ENCODE measurements at places on chromosomes 2 and 18.
A peak's percentile ranks its signal among the peaks of the same experiment; 100 is the strongest.

DNA sequence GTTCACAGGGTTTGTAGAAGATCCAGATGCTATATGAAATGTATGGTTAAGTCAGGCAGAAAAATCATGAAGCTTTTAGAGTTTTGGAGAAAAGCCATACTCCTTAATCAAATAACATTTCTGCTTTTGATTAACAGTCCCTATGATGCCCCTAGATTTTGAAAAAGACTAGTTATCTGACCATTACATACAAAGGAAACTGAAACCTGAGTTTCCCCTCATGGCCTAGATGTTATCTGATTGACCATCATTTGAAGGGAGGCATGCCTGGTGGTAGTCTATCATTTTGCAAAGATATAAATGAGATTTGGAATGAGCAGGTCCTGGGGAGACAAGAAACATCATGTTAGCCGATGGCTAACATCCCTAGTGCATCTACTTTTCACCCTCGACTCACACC is 704.3 kb upstream of the FSHR start:
- DNase-seq = no peak

GRCh38 chr2:75828826-75829225 is 118.1 kb upstream of the GCFC2 start:
- DNase-seq = no peak

- no peak for DNase-seq
Observed at GRCh38 chr2:231518771-231519170, 11.5 kb downstream of the NMUR1 start.

GRCh38 chr2:122610948-122611609 is 855.6 kb downstream of the TSN start:
- DNase-seq = no peak

GRCh38 chr2:98726205-98726604 is 4.7 kb downstream of the MGAT4A start:
- DNase-seq = no peak

- no peak for DNase-seq
Observed at GRCh38 chr2:46818141-46818621, 97.4 kb downstream of the MCFD2 start.

DNA sequence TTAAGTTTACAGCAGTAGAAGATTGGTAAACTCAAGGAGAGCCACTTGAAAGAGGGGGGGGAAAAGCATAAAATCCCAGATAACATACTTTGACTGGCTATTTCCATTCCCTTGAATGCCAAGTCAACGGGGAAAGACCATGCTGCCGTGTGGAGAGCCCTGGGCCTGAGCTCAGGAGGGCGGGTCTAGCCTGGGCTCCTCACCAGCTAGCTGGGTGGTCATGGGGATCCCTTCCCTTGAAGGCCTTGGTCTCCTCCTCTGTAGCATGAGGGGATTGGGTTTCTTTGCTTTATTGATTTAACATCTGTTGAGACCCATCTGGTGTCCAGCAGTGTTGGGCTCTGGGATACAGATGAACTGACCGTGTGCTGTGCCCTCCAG is 35.0 kb downstream of the TEX51 start:
- no peak for DNase-seq

DNA sequence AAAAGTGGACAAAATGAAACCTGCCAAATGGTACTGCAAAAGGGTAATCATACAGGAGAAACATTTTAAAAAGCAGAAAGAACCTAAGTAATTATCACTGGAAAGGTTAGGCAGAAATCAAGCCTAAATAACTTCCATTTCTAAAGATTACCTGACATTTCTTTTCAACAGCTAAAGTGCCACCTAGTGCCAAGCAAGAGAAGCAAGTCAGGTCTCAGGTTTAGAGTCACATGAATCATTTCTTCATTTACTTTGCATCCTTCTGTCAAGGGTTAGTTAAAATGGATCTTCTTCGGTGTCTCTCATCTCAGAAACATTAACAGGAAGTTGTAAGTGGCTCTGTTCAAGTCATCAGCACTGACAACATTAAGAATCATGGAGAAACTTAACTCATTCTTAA is 90.3 kb downstream of the AKAIN1 start:
- no peak for DNase-seq

DNA sequence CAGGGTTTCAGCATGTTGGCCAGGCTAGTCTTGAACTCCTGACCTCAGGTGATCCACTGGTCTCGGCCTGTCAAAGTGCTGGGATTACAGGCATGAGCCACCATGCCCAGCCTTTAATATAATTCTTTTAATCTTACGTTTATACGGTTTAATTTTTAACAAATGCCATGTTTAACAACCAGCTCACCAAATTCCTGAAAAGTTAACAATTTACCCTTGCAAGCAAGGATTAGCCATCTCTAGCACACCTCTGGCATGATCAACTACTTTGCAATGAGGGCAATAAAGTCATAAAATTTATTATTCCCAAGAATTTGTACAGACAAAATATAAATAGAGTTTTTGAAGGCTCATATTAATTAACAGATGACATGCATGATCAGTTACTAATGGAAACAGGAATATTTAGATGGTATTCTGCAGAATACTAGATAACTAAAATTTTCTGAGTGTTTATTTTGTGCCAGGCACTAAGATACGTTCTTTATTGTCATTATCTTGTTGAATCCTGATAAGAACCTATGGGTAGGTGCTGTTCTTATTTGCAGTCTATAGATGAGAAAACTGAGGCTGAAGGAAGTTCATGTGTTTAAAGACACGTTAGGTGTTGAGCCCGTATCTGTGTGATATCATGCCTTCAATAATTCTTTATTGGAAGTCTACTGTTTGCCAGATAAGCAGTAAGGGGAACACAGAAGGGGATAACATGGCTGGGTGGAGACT is 190.1 kb downstream of the CDCA7 start:
- no peak for DNase-seq

- DNase-seq = no peak
Observed at GRCh38 chr2:234307322-234307961, 189.4 kb downstream of the ARL4C start.

- DNase-seq = no peak
Observed at GRCh38 chr2:223959688-223960087, 2.4 kb downstream of the MRPL44 start.

DNA sequence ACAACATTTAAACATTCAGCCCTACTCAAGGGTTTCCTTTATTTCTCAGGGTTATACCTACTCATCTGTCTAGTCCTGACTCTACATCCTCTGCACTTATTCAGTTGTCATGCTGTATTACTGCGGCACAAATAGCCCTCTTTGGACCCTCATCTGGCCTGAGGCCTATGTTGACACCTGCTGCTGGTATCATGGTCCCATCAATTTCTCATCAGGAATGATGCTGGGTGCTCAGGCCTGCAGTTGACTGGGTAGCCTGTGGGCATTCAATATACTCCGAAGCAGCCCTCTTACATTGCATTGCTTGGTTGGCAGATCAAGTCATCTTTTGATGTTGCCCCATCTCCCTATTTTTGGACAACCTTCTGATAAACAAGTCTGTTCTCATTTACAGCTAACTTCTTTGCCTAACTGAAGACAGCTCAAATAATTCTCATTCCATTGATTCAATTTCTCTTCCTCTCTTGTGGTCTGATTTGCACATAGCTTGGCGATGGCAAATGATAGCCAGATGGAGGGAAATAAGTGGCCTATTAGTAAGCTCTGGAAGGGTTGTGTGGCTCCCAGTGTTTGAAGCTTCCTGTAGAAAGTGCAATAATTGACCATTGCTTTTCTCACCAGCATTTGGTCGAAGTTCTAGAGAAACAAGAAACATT is 19.1 kb upstream of the MC4R start:
- peak; percentile 44 for DNase-seq

DNA sequence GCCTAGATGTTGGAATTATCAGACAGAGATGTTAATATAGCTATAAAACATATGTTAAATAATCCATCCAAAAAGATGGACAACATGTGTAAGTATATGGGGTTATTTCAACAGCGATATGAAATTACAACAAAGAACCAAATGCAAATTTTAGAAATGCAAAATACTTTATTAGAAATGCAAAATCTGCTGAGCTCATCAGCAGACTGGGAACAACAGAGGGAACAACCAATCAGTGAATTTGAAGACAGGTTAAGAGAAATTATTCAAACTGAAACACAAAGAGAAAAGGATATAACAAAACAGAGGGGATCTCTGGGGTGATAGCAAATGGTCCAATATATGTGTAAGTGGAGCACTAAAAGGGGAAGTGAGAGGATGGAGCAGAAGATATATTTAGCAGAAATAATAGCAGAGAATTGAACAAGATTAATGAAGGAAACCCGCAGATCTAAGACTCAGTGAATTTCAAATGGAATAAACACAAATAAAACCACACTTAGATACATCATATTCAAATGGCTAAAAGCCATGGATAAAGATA is 13.5 kb upstream of the HS6ST1 start:
- no peak for DNase-seq

DNA sequence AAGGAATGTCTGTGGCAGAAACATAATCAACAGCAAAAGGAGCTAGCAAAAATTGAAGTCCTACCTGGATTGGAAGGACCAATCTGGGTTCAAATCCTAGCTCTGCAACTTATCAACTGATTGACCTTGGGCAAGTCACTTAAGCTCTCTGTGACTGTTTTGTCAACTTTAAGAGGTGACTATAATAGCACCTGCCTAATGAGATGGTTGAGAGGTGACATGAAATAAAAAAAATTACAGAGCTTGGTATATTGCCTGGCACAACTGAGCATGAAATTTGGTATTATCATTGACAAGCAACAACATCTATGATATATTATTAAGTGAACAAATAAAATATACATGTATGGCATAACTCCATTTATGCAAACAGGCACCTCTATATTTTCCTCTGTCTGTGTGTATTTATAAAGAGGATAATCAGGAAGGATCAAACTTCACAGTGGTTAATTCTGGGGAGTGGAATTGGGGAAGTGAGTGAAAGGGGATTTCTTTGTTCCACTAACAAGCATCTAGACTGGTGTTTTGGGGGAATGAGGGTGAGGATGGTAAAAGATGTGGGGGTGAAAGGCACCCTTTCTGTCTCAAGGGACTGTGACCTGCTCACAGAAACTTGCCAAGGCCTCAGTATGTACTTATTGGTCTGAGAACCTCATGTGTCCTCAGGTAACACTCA is 132.8 kb upstream of the SERTAD2 start:
- DNase-seq = no peak

DNA sequence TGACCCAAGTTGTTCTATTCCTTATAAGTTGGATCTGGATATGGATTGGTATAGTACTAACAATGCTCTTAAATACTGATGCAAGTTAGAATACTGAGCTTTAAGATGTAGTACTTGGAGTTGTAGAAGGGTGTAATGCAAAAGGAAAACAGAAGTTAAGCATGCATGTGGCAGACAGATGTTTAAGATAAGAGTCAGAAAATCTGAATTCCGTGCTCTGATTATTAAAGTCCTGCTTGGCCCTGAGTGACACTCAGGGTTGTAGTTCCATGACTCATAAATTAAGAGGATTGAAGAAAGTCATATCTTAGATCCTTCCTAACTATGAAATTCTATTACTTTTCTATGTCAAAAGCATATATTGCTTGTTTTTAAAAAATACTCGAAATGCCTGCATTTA is 250.6 kb downstream of the RPRM start:
- DNase-seq = no peak

DNA sequence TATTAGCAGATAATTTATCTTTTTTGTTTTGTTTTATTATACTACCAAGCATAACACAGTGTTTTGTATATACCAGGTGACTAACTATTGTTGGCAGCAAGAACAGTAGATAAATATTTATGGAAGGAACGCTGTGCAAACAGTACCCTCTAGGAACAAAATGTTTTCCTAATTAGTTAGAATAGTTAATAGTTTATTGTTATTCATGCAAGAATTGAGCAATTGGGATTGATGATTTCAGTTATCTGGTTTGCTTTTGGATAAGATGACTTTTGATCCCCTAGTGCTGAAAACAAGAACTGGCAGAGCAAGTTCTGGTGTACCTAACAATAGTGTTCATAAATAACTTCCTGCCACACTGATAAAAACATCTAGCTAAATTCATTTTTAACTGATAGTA is 323.3 kb downstream of the TGIF1 start:
- no peak for DNase-seq

DNA sequence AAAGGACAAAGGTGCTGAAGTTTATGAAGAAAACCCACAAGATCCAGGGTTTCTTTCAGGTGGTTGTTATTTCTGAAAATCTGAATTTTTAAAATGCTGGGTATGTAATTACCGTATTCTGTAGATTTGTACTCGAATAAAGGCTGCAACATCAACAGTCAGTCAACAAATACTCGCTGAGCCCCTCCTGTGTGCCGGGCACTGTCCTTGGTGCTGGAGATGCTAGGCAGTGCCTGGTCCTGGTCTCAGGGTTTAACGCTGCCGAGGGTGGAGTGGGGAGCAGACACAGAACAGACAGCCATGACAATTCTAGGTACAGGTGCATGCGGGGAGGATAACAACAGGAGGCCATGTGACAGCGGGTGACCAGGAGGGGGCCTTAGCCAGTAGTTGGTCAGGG is 27.2 kb upstream of the PDIA6 start:
- DNase-seq = no peak

GRCh38 chr2:151756820-151757219 is 22.5 kb upstream of the NEB start:
- DNase-seq = no peak

- DNase-seq = no peak
Observed at GRCh38 chr2:68658266-68658665, 14.9 kb downstream of the PROKR1 start.

- DNase-seq = no peak
Observed at GRCh38 chr18:46892842-46893241, 24.5 kb downstream of the PIAS2 start.

DNA sequence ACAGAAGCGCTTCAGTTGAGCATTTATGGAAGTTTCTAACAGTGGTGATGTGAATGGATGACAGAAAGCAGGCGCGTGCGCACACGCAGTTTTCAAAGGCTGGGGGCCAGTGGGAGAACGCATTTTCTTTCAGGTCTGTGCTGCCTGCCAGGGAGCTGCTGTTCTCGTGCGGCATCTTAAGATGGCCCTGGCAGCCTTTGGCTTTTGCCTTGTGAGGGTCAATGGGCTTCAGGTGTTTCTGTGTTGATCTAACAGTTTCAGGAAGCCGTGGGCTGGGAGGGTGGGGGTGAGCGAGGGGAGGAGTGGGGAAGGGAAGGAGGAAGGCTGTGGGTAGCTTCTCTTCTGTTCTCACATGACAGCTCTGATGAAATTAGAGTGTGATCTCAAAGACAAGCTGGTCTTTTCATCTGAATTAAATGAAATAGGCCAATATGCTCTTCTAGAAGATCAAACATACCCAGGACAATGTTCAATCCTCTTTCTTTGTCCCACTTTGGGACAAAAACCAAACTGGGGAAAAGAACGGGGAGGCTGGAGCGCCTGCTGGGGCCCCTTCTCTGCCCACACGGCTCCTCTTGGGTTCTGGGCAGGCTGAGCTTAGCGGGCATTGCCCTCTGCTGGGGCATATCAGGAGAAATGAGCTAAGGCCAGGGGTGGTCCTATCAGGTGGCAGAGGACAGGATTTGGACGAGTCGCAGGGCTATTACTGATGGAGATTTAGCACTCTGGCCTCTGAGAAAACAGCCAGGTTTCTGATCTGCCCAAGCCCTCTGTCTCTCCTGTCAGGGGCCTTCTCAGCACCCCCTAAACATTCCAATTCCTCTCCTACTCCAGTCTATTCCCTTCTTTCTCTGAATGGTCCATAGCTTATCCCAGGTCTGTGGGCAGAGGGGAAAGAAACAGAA is 126.2 kb upstream of the LGALSL start:
- no peak for DNase-seq

GRCh38 chr18:79620576-79621165 is 58.9 kb upstream of the CTDP1 start:
- no peak for DNase-seq
